ENCODE measurements at places on chromosomes 13 and 19. TPM values are rescaled to one million over a fixed set of nuclear protein-coding genes. Genes with fewer than 3 reads are reported as not detected.

PSG7 gene
- not detected for total RNA-seq

TEX101 gene
- not detected for total RNA-seq

F2RL3 gene
- 25.3 TPM for total RNA-seq

ICAM3 gene
- total RNA-seq: 23.8 TPM

CEACAM1 gene
- 13.1 TPM for total RNA-seq

TBC1D17 gene
- 57.1 TPM for total RNA-seq

PPP1R12C gene
- total RNA-seq: 120 TPM

SIRT2 gene
- 59.2 TPM for total RNA-seq

TYK2 gene
- 140 TPM for total RNA-seq

NAPSA gene
- 1,895 TPM for total RNA-seq

OR4F17 gene
- not detected for total RNA-seq

PROZ gene
- not detected for total RNA-seq

NFIC gene
- total RNA-seq: 150 TPM

ZNF85 gene
- 3.3 TPM for total RNA-seq

ZNF568 gene
- total RNA-seq: 7.8 TPM

OR1M1 gene
- total RNA-seq: not detected

PRX gene
- 36.2 TPM for total RNA-seq

DNA sequence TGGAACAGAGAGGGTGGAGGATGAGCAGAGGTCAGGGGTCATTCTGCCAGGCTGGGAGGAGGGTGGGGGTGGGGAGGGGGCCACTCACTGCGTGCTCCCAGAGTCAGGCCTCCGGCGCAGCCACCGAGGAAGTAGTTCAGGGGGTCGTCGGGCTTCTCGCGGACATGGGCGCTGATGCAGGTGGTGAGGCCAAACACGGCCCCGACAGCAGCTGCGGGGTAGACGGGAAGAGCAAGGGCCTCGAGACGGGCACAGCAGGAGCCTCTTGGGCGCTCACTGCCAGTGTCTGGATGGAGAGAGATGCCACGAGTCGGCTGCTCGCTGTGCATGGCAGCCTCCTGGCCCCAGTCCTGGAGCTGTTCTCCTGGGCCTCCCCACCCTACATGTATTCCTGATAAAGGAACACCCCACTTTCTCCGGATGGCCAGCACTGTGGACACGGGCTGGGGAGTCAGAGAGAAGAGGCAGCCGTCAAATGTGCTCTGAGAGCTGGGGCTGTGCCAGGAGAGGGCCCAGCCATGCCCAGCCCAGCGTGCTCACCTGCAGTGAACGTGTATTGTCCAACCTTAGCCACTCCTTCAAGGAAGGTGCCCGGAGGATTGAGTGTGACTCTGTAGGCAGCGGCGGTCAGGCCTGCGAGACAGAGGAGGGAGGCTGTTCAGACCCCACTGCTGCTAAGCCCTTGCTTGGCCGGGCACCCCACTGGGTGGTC lies 7.1 kb downstream of the NDUFA11 start:
- no peak for DNase-seq

DNA sequence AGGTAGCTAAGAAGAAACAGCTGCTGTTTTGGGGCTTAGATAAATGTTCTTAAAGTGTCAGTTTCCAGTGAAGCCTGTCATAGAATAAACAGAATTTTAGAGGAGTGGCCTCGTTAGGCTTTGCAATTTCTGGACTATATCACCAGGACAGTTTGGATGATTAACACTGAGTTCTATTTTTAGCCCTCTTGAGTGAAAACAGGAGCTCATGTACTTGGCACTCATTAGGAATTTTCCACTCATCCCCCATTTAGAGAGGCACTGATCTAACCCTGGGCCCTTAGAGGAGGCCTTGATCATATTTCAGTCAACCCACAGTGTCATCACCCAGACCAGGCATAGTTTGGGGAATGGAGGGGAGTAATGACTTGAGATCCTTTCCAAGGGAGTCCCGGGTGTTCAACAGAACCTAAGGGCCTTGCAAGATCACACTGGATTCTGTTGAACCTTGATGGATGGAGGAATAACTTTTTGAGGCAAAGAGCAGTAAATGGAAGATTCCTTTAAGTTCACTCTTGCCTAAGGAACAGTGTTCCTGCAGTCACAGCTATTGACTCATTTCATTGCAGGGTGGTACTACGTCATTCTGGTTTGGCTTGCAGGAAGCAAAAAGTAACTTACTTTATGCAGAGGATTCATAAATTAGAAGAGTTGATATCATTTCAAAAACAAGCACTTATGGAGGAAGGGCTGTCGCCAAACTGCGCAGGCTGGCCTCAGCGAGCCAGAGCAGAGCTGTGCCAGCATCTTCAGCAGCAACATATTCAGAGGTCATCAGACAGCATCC lies 160.2 kb downstream of the SLC7A1 start:
- DNase-seq: no peak

DNA sequence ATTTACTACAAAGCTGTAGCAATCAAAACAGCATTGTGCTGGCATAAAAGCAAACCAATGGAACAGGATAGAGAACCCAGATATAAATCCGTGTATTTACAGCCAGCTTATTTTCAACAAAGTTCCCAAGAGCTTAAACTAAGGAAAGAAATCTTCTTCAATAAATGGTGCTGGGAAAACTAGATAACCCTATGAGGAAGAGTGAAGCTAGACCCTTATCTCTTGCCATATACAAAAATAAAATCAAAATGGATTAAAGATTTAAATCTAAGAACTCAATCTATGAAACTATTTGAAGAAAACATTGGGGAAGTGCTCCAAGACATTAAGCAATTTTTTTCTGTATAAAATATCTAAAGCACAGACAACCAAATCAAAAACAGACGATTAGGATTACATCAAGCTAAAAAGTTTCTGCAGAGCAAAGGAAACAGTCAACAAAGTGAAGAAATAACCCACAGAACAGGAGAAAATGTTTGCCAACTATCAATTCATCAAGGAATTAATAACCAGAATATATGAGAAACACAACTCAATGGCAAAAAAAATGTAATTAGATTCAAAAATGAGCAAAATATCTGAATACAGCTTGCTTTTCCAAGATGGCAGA lies 480.7 kb downstream of the LMO7 start:
- no peak for DNase-seq

GRCh38 chr13:24660023-24660741 lies 20.0 kb upstream of the ATP12A start:
- no peak for DNase-seq

GRCh38 chr19:34712395-34713261 lies 21.4 kb upstream of the ZNF181 start:
- no peak for DNase-seq

- no peak for DNase-seq
These were observed 1140.3 kb upstream of the SLC10A2 start for GRCh38 chr13:104206450-104207044.

GRCh38 chr19:8849232-8849631 lies 17.1 kb downstream of the MBD3L1 start:
- DNase-seq: no peak

- DNase-seq: no peak
These were observed 13.0 kb downstream of the CCNA1 start for GRCh38 chr13:36445278-36445677.

GRCh38 chr19:39415111-39416046 lies 2.9 kb downstream of the PLEKHG2 start:
- no peak for DNase-seq

DNA sequence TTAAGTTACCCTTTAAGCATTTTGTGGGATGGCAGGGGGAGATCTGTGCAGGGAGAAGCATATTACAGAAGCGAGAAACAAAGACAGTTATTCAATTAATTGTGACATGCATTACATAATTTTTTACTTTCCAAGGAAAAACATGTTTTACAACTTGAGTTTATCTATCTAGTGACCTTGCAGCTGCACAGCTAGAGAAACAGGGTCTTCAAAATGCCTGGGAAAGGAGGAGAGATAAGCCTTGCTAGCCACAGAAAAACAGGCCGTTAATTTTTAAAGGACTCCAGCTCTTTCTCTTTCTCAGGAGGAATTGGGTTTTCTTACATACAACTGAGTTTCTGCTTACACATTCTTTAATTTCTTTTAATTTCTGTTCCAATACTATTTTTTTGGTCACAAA lies 14.8 kb upstream of the ZNF431 start:
- DNase-seq: no peak

GRCh38 chr19:8209462-8210378 lies 550 bp downstream of the CERS4 start:
- peak; percentile 85 for DNase-seq

DNA sequence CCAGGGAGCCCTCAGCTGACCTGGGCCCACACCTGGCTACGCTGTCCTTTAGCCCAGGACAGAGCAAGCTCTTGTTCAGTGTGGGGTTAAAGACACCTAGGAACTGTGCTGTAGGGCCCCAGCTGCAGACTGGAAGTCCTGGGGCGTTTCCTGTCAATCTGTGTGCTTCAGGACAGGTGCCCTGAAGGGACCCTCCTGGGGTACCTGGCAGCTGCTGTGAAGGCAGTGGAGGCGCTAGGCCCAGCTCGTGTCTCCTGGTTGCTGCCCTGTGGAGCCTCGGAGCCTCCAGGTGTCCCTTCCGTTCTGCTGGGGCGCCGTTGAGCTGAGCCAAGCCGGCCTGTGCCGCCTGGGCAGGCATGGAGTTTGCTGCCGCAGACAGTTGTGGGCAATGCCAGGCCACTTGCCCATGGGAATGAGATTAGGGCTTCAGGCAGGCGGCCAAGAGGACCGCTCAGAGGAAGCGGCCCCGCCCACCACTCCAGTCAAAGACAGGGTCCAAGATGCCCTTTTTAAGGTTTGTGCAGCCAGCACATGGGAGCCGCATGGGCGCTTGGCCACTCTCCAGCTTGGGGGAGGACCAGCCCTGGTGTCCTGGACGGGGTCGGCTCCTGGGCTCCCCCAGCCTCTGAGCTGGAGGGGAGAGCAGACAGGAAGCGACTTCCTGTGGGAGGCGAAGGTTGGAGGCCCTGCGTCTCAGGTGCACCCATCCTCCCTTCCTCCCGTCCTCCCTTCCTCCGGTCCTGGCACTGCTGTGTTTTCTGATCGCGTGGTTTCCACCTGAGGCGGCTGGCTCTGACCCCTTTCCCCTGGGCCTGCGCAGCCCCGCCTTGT lies 4.0 kb downstream of the PTBP1 start:
- peak; percentile 89 for DNase-seq

GRCh38 chr19:18379803-18380747 lies 5.9 kb upstream of the GDF15 start:
- DNase-seq: peak; percentile 88

- no peak for DNase-seq
These were observed 25.1 kb upstream of the CEBPG start for GRCh38 chr19:33348301-33349010.

DNA sequence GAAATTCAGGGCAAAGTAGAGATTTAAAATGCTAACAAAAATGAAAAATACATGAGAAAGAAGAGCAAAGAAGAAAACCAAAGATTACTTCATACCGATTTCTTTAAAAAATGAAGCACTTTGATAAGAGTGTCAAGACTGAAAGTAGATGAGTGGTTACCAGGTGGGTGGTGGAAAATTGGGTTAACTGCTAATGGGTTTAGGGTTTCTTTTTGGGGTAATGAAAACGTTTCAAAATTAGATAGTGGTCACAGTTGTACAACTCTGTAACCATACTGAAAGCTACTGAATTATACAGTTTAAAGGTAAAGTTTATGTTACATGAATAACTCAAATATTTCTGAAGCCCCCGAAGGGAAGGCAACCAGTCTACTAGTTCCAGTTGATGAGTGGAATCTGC lies 179.4 kb downstream of the NDFIP2 start:
- DNase-seq: no peak

- no peak for DNase-seq
These were observed 884.7 kb downstream of the DIAPH3 start for GRCh38 chr13:59279028-59279427.

DNA sequence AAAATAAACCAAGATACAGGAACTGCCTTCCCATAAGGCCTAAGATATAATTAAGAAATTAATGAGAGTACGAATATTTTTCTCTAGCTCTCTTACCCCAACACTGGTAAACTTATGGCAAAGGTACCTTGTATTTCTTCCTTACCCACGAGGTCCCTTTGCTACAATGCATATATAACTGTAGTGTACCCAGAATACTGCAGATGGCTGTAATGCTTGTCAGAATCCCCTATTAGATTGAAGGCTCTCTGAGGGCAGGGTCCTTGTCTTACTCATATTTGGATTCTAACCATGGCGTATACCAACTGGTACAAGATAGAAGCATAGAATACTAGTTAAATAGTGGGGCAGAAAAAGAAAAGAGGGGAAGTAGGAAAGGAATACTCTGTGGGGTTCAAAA lies 15.1 kb downstream of the SLC25A30 start:
- no peak for DNase-seq
